ENCODE measurements at places on chromosomes 11 and 22. TPM values are rescaled to one million over a fixed set of nuclear protein-coding genes. Genes with fewer than 3 reads are reported as not detected.

Gene CCDC87
- total RNA-seq = 0.86 TPM

Gene SCGB1A1
- total RNA-seq = not detected

Gene NLRP6
- total RNA-seq = 0.20 TPM

Gene GAB2
- total RNA-seq = 33.7 TPM

Gene ANO9
- 0.75 TPM for total RNA-seq

Data from right atrium auricular region (tissue), 2 donors.